ENCODE measurements at places on chromosomes 13 and 19.
A peak's percentile ranks its signal among the peaks of the same experiment; 100 is the strongest.

- DNase-seq: no peak
Observed at GRCh38 chr19:9498183-9498902, at the start of gene ZNF560. Gene ZNF560 (minus strand): TSS chr19:9498616. CDS start chr19:9475313, 23,303 bp downstream.

GRCh38 chr13:110005563-110005962 lies 219.2 kb upstream of the IRS2 start:
- DNase-seq: no peak

DNA sequence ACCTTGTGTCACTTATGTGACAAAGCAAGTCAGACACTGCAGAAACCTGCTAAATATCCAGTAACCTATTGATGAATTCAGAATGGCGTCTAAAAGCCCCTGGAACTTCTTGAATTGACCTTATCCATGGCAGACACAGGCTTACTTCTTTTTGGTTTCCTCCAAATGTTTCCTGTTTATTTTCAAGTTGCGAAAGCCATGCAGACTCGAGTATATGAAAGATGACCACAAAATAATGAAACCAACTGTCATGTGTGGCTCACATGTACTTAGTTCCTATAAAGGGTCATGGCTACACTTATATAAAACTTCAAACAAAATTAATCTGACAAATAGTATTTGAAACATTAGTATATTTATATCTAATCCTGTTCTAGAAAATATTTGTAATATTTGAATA lies 113.1 kb upstream of the FNDC3A start:
- DNase-seq: no peak

DNA sequence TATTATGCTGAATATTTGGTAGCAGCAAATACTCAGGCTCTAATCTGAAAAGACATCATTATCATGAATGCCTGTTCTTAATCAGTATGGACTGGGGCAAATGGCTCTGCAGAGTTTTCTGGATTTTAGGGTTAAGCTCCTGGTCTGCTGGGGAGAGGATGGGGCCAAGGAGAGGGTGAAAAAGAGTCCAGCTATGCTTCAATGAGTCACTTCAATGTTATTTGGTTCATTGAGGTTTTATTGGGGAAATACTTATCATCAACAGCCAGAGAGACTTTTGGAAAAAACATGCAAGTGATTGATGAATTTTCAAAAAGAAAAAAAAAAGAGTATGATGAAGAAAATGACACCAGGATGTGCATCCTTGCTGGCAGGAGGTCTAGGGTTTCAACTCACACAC lies 278.3 kb downstream of the UQCRFS1 start:
- DNase-seq: no peak

GRCh38 chr13:109665781-109666249 lies 120.6 kb downstream of the IRS2 start:
- DNase-seq: no peak

DNA sequence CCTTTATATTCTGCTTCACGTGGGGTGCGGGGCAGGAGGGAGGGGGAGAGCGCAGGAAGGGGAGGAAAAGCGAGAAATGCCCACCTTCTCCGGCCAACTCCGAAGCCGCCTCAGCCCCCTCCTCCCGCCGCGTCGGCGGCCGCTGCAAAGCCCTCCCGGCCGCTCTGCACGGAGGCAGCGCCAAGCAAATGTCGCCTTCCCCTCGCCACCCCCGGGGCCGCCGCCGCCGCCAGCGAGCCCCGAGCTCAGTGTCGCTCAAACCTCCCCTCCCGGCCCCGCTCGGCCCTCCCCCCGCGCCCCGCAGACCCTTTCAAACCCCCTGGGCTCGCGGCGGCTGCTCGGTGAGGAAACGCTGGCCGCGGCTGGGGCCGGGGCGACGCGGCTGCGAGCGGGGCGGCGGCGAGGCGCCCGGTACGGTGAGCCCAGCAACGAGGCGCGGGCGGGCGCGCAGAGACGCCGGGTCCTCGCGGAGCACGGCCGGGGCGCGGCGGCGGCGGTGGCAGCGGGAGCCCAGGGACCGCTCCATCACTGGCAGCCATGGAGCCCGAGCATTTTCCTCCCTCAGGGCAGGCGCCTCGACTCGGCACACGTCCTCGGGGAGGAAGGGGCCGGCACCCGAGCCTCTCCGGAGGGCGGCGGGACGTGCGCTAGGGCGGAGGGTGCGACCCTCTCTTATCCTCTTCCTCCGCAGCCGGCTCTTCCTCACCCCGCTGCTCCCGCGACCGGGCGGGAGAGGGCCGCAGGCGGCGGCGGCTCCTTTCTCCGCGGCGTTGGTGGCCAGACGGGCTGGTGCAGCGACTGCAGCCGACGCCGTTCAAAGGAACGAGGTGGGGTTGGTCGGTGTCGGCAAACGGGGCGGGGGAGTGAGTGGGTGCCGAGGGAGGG lies 463 bp upstream of the TSC22D1 start:
- DNase-seq: no peak

DNA sequence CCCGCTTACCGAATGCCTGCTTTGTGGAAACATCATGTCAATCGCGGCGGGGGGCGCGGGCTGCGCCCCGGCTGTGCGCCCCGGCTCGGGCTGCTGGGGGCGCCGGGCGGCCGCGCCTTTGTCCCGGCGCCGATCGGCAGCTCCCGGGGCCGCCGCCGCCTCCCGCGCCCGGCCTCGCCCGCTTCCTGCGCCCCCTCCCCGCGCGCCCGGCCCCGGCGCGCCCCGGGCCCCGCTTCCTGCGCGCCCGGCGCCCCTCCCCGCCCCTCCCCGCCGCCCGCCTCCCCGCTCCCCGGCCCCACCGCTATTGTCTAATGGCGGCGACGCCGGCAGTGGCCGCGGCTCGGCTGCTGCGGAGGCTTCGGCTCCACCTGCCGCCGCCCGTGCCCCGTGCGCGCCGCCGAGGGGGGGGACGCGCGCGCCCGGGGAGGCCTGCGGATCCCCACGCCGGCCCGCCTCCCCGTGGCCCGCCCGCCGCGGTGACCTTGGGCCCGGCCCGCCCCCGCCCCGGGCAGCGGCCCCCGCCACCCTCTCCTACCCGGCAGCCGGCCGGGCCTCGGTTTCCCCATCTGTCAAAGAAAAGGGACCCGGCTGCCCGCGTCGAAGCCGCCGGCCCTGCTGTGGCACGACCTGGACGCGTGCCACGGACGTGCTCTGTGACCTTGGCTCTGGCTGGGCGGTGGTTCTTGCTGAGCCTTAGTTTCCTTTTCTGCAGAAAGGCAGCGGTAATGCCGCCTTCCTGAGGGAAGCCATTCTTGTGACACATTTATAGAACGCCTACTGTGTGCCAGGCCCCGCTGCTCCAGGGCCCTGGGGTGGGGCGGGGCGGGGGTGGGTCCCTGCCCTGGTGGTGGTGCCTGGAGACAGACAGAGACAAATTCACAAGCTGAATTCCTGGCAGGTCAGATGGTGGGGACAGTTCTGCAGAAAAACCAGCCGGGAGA lies at the start of gene TLE5:
TSS of gene TLE5 (minus strand) at position 331 of the 941 bp plus-strand sequence. CDS start at position 36, 295 bp downstream.
- peak; percentile 66 for DNase-seq

DNA sequence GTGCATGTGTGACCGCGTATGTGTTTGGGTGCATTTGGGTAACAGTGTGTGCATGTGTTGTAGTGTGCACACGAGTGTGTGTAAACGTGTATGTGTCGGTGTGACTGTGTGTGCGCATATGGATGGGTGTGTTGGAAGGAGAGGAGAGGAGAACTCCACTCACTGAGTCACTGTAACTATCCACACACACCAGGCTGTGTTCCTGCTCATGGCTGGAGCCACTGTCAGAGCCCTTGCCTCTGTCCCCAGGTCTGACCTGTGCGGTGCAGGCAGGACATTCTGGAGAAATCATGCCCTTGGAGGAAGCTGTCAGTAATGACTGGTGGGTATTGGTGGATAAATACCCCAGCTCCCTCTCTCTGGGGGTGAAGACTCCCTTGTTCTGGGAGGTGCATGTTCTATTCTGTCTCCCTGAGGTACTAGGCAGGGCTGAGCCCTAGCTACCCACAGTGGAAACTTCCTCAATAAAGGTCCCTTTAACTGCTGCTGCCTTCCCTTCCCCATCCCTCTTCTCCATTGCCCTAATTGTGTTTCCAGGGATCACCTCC lies 48.4 kb downstream of the CYP4F22 start:
- no peak for DNase-seq

DNA sequence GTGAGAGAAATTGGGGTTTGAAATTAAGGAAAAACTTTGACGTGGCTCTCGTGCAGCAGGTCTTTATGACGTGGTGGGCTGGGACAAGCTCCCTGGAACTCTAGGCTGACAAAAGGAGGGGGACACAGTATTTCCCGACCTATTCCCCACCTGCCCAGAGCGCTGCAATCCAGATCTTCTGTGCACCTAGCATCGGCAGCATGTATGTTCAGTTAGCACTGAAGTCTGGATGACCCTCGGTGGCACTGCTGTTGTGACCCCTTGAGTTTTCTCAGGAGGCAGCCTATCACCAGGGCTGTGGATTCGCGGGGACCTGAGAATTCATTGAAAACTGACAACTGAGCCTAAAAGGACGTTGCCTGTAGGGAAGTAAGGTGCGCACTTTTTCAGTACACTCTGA lies 9.1 kb upstream of the ZNF536 start:
- no peak for DNase-seq

DNA sequence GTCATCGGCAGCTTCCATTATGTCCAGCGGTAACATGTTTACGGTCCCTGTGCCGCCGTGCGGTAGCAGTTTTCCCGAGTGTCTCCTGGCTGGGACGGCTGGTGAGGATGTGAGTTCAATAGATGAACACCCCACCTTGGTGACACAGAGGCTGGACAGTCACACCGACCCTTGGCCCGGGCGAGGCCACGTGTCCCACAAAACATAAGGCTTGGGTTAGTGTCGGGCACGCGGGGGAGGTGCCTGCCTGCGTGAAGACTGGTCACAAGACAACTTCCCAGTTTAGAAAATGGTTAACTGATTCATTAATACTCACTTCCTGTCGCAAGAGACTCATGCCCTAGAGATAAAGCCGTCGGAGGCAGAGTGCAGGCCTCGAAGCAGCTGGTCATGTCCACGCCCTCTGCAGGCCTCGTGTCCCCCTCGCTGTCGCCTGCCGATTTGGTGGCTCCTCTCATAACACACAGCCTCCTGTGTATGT lies 17.2 kb downstream of the RASA3 start:
- peak; percentile 62 for DNase-seq

- no peak for DNase-seq
Observed at GRCh38 chr13:97757807-97758206, 195.7 kb upstream of the IPO5 start.

DNA sequence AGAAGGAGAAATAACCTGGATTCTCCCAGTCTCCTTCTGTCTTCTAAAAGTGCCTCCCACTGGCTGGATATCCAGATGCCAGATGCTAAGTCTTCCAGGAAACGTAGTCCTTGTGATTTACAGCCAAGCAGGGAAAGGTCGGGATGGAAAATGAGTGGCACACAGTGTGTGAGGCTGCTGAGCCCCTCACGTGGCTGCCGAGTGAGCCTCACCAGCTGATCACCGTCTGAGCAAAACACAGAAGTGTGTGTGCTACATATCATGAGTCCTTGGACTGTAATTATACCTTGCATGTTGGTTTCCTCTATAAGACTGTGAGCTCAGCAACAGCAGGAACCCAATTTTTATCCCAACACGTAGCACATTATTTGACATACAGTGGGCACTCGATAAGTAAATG lies 15.1 kb downstream of the LHFPL6 start:
- no peak for DNase-seq

GRCh38 chr19:55546822-55547614 lies 1.7 kb upstream of the SBK3 start:
- no peak for DNase-seq

GRCh38 chr19:16751701-16752100 lies 32.1 kb downstream of the NWD1 start:
- no peak for DNase-seq

DNA sequence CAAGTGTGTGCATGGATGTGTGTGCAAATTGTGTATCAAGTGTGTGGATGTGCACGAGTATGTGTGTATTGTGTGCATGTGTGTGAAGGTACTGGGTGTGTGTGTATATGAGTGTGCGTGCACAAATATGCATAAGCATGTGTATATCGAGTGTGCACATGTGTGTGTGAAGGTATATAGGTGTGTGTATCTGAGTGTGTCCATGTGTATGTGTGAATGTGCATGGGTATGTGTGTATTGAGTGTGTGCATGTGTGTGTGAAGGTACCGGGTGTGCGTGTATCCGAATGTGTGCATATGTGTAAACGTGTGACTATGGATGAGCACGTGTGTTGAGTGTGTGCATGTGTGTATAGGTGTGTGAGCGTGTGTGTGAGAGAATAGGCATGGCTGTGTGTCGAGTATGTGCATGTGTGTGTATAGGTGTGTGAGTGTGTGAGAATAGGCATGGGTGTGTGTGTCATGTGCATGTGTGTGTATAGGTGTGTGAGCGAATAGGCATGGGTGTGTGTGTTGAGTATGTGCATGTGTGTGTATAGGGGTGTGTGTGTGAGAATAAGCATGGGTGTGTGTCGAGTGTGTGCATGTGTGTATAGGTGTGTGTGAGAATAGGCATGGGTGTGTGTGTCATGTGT lies 12.8 kb downstream of the EVI5L start:
- no peak for DNase-seq

GRCh38 chr19:43337737-43338136 lies 15.7 kb upstream of the CD177 start:
- DNase-seq: no peak

DNA sequence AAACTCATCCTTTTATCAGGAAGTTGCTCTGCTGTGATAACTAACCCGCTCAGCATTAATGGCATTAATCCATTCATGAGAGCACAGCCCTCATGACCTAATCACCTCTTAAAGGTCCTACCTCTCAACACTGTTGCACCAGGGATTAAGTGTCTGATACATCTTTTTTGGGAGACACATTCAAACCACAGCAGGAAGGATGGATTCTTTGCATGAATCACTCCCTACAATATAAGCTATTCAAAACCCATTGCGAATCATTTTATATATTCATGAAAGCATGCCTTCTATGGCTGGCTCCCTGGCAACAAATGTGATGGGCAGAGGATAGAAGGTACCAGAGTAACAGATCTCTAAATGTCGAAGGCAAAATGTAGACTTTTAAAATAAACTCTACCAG lies 27.6 kb downstream of the ARL11 start:
- DNase-seq: no peak

DNA sequence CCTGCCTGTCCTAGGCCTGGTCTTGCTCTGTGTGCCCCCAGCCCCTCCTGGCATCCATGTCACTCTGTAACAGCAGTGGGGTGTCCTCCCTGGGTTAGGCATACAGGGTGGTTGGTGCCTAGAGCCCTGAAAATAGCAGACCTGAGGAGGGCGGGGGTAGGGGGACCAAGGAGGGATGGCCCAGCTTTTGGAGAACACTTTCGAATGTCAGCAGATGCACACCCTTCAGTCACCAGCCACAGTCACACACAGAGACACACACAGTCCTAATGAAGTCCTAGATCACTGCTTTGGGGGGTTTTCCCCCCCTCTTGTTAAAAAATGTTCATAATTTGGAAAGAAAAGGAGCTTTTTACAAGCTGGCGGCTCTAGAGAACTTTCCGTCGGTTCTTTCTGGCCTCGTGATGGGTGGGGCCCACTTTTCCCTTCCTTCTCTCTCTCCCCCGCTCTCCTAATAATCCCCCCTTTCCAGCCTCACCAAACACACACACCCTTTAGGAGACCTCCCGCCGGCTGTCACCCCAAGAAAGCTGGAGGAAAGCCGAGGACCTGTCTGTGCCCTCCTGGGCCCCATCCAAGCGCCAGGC lies 47.9 kb downstream of the LYL1 start:
- no peak for DNase-seq

- DNase-seq: no peak
Observed at GRCh38 chr13:34862311-34862710, 79.8 kb upstream of the NBEA start.

GRCh38 chr13:110397436-110398115 lies 90.5 kb downstream of the COL4A2 start:
- DNase-seq: no peak

GRCh38 chr13:24307211-24308067 lies 1.9 kb upstream of the C1QTNF9 start:
- no peak for DNase-seq
